ENCODE measurements at places on chromosomes 16 and 17.

DNA sequence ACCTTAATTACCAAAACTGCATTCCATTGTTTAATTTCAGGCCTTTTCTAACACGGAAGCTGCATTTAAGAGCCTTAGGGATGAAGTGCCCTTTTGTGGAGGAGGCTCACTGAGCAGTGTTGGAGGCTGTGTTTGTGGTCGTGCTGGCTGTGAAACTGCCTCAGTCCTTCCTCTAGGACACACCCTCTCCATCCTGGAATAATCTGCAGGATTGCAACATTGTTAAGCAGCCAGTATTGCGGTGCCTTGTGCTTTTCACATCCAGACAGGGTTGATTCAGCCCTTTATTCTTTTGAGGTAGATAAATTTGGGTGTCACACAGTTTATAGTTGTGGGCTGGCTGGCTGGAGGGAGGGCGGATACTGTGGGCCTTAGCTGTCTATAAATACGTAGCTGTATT lies 141.6 kb downstream of the CDRT15L2 start:
- DNase-seq, result no peak

DNA sequence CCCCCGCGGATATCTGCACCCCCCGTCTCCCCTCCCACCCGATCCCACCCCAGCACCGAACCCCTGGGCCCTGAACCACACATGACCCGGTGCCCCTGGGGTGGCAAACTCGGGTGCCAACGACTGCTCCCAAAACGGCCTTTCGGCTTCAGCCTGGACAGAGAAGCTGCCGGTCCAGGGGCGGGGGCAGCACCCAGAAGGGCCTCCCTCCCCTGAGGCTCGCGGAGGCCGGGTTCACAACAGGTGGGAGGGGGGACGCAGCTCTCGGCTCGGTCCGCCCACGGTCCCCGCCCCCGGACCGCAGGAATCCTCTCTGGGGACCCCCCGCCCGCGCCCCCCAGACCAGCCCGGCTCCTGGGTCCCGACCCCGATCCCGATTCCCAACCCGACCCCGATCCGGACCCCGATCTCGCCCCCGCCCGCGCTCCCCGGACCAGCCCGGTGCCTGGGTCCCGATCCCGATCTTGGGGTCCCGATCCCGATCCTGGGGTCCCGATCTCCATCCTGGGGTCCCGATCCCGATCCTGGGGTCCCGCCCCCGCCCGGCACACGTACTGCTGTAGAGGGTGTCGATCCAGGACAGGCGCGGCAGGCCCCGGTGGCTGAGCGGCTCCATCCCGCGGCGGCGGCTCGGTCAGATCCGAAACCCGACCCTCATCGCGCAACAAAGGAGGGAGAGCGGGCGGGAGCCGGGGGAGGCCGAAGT lies 516 bp downstream of the ABR start:
- no peak for DNase-seq

GRCh38 chr16:11051879-11052808 lies 107.8 kb downstream of the CLEC16A start:
- peak; percentile 65 for DNase-seq

DNA sequence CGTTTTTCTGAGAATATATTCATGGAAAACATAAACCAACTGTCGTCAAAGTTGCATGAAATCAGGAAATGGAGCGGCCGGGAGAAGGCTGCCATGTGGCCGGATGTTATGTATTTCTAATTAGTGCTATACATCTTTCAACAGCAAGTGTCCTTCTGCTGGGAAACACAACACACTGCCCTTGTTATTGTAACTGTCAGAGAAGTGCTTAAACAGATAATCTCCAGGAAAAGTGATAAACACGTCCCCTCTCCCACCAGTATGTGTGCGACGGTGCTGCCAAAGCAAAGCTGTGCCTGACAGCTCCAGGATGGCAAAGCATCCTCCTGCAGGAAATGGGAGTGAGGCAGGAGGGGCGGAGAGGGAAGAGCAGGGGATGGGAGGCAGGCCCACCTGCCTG lies 111.8 kb downstream of the SMG6 start:
- no peak for DNase-seq

- DNase-seq, result no peak
Observed at GRCh38 chr17:56158344-56158743, 5.1 kb downstream of the ANKFN1 start.

DNA sequence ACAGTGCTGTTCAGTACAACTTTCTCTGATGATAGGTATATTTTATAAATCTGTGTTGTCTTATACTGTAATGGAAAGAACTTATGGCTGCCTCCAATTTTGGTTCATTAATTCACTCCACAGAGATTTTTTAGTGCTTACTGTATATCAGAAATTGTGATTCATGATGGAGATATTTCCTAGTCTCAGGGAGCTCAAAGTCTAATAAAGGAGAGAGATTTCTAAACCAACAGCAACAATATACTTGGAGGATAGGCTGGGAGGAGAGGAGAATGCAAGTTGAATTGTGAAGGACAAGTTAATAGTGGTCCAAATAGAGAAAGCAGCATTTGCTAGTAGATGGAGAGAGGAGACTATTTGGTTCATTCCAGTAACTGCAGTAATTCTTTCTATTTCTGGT lies 63.5 kb downstream of the TANC2 start:
- no peak for DNase-seq

GRCh38 chr17:81676906-81677305 lies 6.7 kb downstream of the ARL16 start:
- no peak for DNase-seq

- DNase-seq, result no peak
Observed at GRCh38 chr16:996681-997080, 15.1 kb downstream of the SOX8 start.

DNA sequence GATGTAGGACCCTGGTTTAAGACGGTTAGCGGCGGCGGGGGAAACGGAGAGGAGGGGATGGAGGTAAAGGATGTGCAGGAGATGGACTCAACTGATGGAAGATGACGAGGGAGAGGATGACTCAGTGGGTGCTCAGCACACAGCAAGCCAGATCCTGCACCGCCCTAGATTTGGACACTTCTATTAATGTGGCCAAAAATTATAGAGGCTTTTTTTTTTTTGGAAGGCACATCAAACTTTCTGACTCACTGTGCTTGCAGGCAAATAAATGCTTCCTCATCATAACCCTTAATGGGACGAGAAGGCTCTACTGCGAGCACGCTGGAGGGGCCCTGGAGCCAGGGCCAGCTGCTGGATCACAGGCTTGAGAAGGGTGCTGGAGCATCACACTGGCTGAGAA lies 36.0 kb downstream of the RTN4RL1 start:
- no peak for DNase-seq

DNA sequence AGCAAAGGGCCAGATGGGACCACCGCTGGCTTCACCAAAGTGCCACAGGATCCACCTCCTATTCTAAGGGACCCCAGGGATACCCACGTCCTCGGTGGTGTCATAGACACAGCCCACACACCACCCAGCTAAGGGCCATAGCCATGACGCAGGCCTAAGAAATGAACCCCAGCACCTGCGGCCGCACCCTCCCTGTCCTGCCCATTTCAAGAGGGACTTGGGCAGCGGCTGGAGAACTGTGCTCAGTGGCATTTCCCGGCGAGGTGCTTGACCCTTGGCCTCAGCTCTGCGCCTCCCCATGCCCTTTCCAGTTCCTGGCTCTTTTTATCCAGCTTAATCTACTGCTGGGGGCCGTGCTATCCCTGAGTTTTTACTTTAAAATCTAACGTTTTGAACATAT lies 27.3 kb downstream of the ZNF778 start:
- no peak for DNase-seq
